HL-60 (cell line): ENCODE measurements at places on chromosomes 5 and 9.
A peak's percentile ranks its signal among the peaks of the same experiment; 100 is the strongest.

DNA sequence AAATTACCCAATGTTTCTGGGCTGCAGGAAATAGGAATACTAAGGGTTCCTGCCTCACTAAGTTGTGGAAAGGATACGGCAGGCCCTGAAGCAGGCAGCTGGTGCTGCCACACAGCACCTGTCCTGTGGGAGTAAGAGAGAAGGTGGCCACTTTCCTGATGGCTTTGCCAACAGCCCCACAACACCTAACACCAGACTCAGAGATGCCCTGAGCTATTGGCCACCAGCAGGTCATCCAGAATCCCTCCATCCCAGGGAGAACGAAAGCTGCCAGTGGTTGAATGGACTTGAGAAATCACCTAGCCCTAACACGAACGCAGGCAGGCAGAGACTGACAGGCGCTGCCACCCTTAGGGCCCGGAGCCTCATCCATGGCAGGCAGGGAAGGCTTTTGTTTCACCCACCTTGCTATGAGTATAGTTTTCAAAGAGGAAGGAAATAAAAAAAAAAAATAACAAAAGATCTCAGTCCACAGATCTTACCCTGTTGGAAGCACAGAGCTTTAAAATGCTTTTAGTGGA, 82.2 kb downstream of the DCP2 start:
- no peak for DNase-seq

DNA sequence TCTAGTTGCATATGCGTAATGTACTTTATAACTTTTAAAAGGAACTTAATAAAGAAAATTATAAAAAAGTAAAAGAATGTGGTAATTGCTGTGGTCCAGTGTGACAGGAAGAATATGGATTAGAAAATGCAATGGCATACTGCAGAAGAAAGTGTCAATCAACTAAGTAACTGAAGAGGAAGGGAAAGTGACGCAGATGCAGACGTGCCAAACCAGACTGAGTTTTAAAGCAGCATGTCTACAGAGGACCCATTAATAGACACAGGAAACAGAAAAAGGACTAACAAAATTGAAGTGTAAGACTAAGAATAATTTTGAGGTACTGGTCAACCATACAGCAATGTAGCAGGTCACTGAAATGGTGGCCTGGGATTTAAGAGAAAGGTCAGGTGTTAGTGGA, 73.3 kb downstream of the DPYSL3 start:
- DNase-seq: peak; percentile 21

DNA sequence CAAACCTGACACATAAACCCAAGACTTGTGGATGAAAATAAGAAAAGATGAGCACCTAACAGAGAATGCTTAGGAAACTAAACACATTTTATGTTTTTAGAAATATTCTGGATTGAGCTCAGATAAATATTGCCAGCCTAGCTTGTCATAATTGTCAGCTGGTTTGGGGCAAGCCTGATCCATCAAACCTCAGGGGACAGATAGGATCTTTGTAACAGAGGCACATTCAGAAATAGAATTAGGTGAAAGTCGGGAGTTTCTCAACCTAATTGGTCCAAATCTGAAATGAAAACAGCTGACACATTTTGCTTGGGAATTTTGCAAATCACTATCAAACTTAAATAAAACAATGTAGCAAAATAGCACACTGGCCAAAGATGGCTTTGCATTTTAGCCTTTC, 503.7 kb downstream of the ANXA1 start:
- no peak for DNase-seq

DNA sequence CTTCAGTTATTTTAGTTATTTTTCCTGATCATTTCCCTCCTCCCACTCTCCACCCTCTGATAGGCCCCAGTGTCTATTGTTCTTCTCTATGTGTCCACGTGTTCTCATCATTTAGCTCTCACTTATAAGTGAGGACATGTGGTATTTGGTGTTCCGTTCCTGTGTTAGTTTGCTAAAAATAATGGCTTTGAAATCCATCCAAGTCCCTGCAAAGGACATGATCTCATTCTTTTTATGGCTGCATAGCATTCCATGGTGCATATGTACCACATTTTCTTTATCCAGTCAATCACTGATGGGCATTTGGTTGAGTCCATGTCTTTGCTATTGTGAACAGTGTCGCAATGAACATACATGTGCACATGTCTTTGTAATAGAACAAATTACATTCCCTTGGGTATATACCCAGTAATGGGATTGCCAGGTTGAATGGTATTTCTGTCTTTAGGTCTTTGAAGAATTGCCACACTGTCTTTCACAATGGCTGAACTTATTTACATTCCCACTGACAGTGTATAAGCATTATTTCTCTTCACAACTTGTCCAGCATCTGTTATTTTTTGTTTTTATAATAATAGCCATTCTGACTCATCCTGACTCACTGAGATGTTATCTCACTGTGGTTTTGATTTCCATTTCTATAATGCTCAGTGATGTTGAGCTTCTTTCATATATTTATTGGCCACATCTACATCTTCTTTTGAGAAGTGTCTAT, 17.2 kb upstream of the DIRAS2 start:
- DNase-seq: no peak

- no peak for DNase-seq
These were observed 377.4 kb downstream of the PTPRD start for GRCh38 chr9:10235376-10235775.

GRCh38 chr5:63596254-63596653, 366.0 kb downstream of the HTR1A start:
- no peak for DNase-seq

GRCh38 chr9:136764301-136764891, at the start of gene LCN15:
TSS of gene LCN15 (minus strand) at chr9:136764518. CDS start at chr9:136764488, 30 bp downstream.
- DNase-seq: no peak

DNA sequence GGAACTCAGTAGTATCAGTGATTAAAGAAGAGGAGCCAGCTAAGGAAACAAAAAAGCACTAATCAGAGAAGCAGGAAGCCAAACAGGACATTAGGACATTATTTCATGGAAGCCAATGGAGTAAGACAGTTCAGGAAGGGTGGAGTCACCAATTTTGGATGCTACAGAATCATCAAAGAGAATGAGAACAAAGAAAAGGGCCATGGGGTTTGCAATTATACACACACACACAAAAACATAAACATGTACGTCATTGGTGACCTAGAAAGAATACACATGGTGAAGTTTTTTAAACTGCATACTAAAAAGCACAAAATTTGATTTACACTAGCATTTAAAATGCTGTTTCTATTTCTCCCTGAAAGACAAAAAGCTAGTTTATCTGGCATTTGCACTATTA, 96.8 kb upstream of the MRPS30 start:
- no peak for DNase-seq

DNA sequence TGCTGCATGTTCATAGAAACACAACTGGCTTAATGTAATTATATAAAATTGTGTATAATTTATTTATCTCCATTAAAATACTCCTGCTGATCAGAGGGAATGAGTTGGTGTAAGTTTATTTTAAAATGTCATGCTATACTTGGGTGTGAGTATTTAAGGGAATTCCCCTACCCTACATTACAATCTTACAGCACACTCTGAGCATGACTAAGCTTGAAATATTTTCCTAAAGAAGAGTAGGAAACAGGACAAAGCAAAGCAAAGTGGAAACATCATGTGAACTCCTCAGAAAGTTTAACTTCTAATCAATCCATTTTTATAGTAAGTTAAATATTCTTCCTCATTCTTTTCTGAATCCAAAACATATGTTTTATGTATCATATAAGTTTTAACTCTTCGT, 1271.3 kb downstream of the EFNA5 start:
- no peak for DNase-seq

GRCh38 chr9:136045595-136046553, 49.2 kb downstream of the NACC2 start:
- DNase-seq: peak; percentile 92

DNA sequence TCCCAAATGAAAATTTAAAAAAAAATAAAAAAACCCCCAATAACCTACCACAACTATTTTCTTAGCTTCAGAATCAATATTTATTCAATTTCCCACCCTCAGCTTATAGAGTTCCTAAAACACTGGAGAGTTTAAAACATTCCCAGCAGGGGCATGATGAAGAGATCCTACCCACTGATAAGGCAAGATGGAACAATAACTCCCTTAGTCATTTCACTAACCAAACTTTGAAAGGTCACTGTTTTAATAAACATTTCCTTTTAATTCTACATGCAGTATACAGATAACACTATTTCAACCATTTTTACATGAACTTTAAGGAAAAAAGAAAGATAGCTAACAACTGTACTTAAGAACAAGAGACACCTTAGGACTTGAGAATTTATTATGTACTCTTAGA, 34.9 kb upstream of the ACOT12 start:
- DNase-seq: no peak

DNA sequence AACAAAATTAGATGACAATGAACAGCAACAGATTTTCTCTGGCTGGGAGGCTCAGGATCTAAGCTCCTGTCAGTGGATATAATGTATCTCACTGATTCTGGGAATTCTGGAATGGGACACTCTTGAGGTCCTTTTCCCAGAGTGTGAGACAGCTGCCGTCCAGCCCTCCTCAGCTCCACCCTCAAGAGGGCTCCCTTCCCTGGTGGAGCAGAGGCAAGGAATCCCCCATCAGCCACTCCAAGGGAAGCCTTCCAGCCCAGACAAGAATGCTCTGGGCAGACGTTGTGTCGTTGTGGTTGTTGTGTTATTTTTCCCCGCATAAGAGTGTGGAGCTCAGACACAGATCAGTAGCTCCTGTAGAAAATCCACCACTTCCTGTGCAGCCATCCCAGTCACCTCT, 47.7 kb upstream of the ATP10B start:
- DNase-seq: no peak

DNA sequence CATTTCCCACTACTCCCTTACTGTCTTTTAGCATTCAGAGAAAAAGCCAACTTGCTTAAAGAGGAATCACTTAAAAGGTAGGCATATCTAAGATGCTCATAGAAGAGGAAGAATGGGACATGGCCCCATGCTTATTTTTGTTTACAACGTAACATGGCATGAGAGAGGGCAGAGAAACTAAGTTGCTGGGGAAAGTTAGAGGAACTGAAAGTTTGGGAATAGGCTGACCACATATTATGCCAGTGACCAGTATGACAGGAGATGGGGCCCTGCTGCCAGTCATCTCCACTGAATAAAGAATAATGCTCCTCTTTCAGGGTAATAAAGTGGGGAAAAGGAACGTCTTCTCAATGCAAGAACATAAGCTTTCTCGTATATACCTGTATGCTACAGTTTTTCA, 1.9 kb downstream of the PLPP6 start:
- DNase-seq: no peak

DNA sequence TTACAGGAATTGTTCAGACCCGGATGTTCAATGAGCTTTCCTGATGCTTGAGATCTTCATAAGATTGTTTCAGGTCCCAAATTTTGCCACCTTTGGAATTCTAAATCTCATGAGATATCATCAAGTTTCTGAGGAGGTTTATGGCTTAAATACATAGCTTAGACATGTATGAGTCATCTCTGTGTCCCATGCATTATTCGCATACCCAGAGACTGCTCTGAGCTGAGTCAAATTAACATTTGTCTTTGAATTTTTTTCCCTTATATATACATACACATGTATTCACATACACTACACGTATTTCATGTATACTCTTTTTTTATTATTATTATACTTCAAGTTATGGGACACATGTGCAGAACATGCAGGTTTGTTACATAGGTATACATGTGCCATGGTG, 744.6 kb downstream of the BRINP1 start:
- DNase-seq: no peak

DNA sequence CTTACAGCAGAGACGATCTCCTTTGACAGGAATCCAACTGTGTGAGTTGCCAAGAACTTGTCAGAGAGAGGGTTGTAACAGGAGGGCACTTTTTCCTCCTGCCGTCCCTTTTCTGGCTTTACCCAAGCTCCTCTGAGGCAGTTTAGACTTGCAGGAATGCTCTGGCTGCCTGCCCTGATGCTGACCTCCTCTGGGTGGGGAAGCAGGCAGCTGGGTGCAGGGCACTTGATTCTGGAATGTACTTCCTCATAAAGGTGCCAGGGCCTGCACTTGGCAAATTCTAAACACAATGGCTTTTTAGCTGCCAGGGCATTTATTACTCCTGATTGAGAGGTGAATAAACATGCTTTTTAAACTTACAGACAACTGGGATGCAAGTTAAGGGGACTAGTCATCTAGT, 190.4 kb downstream of the EPB41L4A start:
- DNase-seq: peak; percentile 1

- DNase-seq: no peak
These were observed 757 bp downstream of the SAPCD2 start for GRCh38 chr9:137069508-137070091.
